D721Med (cell line): ENCODE measurements at places on chromosomes 12 and 14.

- DNase-seq = no peak
Observed at GRCh38 chr12:18953505-18953904, 176.0 kb upstream of the PLEKHA5 start.

GRCh38 chr14:82422230-82422629 lies 888.6 kb upstream of the SEL1L start:
- DNase-seq = no peak

- DNase-seq = no peak
Observed at GRCh38 chr12:121124402-121125109, 8.1 kb upstream of the P2RX7 start.

GRCh38 chr14:30243207-30243606 lies 315.6 kb upstream of the PRKD1 start:
- no peak for DNase-seq

- no peak for DNase-seq
Observed at GRCh38 chr14:93410021-93410420, 20.7 kb upstream of the UNC79 start.

DNA sequence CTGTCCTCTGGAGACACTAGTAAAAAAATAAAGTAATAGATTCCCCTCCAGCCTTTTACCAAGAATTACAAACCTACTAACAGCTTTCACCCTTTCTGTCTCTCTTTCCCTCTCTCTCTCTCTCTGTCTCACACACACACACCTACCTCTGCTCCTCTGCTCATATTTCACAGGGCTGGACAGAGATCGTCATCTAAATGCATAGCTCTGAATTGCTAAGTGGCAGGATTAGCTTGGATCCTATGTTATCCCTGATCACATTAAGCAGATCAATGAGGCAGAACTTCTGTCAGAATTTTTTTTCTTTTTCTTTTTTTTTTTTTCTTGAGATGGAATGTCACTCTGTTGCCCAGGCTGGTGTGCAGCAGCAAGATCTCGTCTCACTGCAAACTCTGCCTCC lies 22.9 kb downstream of the VCPKMT start:
- peak; percentile 32 for DNase-seq

DNA sequence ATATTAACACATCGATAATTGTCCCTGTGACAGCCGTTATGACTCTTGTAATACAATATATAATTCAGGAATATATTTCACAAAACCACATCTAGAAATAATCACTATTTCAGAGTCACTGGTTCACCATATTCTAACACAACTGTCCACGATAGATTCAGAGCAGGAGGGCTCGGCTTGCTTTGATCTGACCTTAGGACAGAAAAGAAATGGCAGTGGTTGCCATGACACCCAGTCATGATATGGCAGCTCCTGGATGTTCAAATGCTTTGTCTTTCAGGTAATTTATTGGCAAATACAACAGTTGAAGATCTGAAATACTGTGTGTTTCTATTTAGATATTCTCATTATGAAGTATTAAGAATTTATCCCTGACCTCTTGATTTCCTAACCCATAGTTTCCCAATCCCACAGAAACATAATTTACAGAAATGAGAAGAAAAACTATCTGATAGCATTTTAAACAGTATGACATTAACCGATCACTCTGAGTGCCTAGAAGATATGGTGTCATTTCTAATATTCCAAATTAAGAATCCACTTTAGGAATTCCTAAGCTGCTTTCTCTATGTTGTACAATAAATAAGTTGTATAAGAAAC lies 116.4 kb downstream of the EPS8 start:
- DNase-seq = no peak

GRCh38 chr14:50635141-50635540 lies 33.0 kb downstream of the SAV1 start:
- no peak for DNase-seq

DNA sequence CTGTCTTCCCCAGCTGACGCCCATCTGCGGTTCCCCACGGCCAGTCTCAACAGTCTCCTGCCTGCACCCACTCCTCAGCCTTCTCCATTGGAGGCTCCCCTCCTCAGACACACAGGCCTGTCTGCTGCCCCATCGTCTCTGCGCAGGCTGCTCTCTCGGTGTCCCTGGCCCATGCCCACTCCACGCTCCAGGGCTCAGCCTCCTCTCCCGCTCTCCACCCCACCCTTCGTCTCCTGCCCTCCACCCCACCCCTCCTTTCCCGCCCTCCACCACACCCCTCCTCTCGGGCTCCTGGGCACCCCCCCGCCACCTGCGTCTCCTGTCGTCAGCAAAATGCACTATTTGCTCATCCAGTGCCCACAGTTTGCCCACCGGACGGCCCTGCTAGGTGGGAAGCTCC lies 119.6 kb upstream of the DIO3 start:
- DNase-seq = no peak

GRCh38 chr14:92316937-92317336 lies 6.0 kb upstream of the SLC24A4 start:
- DNase-seq = no peak

DNA sequence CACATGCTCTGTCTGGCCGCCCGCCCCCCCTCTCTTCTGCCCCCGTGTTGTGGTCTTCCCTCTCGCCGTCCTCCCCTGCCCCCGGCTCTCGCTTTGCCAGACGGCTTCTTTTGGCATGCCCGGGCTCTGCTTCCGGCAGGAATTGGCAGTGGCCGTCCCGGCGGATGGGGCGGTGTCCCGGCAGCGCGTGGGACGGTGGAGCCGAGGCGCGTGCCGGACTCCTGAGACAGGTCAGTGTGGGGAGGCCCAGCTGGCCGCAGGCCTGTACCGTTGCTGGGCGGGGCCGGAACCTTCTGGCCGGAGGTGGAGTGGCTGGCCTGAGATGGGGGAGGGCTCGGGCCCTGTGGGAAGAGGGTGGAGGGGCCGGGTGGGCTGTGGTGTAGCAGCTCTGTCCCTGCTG lies 17.1 kb downstream of the KIF26A start:
- DNase-seq = no peak

DNA sequence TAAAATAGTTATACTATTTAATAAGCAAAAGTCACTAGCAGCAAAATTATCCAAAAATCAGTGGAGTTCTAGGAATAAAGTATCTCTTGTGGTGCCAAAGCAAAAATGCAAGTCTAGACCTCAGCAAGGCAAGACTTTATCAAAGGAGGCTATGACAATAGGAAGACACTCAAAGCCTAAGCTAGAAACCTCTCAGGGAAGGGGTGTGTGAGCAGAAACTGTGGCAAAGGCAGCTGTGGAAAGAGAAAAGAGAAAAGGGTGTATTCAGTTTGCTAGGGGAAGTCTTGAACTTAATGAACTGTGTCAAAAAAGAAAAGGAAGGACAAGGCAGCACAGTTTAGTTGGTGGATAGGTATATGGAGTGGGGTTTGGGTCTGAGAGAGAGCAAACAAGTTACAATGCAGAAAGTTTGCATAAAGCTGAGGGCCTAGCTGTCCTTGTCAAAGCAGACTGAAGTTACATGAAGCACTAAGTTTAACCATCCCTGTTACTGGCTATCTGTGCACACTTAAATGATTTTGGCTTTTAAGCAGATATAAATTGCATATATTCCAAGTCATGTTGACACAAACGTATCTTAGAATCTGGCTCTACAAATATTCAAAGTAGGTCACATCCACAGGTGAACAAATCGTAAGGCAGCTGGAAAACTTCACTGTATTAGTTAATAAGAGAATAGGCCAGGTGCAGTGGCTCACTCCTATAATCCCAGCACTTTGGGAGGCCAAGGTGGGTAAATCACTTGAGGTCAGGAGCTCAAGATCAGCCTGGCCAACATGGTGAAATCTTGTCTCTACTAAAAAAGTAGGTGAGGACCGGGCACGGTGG lies 31.0 kb upstream of the AMN1 start:
- DNase-seq = no peak

GRCh38 chr12:68572661-68573060 lies 38.0 kb upstream of the RAP1B start:
- DNase-seq = no peak
